MCF 10A (cell line): ENCODE measurements at places on chromosomes 16 and 17. TPM values are rescaled to one million over a fixed set of nuclear protein-coding genes. Genes with fewer than 3 reads are reported as not detected.

The CDRT15L2 gene
- total RNA-seq = not detected in 2 replicates

The CDK3 gene
- 5.3 and 5.7 TPM in 2 replicates for total RNA-seq

The SSH2 gene
- 19.3 and 21.9 TPM in 2 replicates for total RNA-seq

The MRPL10 gene
- 43.2 and 49.3 TPM in 2 replicates for total RNA-seq

The KRT20 gene
- total RNA-seq = not detected in 2 replicates

- H3K36me3 ChIP-seq = peaks cover 6% of the 10 kb centered on the region
- no peaks in the 10 kb centered on the region for H3K27me3 ChIP-seq
- H3K4me1 ChIP-seq = peaks cover 21% of the 10 kb centered on the region
- no peak overlapping the region for H3K4me3 ChIP-seq
- no peak overlapping the region for H3K27ac ChIP-seq
Observed at GRCh38 chr17:36597226-36597625, 4.2 kb upstream of the MRM1 start.

DNA sequence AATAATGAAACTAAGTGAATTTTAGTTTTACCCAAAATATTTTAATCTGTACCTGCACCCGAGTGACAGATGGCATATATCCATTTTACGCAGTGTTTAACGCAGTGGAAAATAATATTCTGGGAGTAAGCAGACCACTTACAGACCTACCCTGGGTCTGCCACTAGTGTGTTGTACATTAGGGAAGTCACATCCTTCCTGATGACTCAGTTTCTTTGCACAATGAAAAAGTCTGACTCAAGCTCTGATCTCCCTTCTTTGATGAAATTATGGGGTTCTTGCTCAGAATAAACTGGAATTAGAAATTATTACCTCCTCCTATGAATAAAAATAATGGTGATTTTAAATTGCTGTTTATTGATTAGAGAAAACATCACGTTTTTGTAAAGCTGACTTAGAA lies 123.2 kb upstream of the AXIN2 start:
- H3K27ac ChIP-seq = no peak overlapping the region
- no peaks in the 10 kb centered on the region for H3K36me3 ChIP-seq
- H3K4me3 ChIP-seq = no peak overlapping the region
- H3K4me1 ChIP-seq = peaks cover 5% of the 10 kb centered on the region
- DNase-seq = peak; percentile 14
- no peaks in the 10 kb centered on the region for H3K27me3 ChIP-seq

- H3K4me3 ChIP-seq = no peak overlapping the region
- no peak overlapping the region for H3K27ac ChIP-seq
- H3K36me3 ChIP-seq = peaks cover 4% of the 10 kb centered on the region
- peaks cover 11% of the 10 kb centered on the region for H3K27me3 ChIP-seq
- no peak for DNase-seq
Observed at GRCh38 chr17:246851-247421, 65.5 kb upstream of the DOC2B start.

- H3K4me3 ChIP-seq = no peak overlapping the region
- H3K27ac ChIP-seq = peak overlapping the region; percentile 75
- DNase-seq = no peak
- peaks cover 18% of the 10 kb centered on the region for H3K4me1 ChIP-seq
- no peaks in the 10 kb centered on the region for H3K36me3 ChIP-seq
Observed at GRCh38 chr17:53896047-53896446, 73.3 kb downstream of the KIF2B start.

DNA sequence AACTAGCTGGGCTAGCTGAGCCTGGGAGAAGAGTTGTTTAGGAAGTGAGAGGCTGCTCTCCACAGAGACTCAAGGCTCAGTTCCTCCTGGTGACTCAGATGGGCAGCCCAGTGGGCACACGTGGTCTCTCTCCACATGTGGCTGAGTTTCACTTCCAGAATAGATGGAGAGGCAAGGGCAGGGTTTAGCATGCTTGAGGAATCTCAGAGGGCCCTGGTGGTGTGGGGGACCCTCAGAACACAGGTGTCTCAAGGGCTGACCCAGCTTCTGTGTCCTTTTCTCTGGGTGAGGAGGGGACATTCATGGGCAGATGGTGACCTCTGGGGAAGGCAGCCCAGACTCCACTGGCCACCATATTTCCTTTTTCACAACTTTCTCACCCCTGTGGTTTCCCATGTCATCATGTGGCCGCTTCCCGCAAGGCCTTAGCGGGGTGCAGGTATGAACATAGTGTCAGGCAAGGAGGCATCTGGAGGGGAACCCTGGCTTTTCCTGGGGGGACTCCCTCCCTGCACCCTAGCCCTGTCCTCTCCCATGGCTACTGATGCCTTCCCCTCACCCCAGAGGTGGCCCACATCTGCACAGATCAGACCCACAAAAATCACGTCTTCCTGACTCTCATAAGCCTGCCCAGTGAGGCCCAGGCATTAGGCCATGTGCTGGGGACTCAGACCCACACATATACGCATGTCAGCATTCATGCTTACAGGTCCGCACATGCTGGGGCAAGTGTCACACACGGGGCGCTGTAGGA lies 3.3 kb downstream of the GRN start:
- peak overlapping the region; percentile 24 for H3K27ac ChIP-seq
- H3K4me1 ChIP-seq = peaks cover 12% of the 10 kb centered on the region

- no peak overlapping the region for H3K27ac ChIP-seq
- no peaks in the 10 kb centered on the region for H3K36me3 ChIP-seq
- peaks cover 10% of the 10 kb centered on the region for H3K27me3 ChIP-seq
Observed at GRCh38 chr17:36943250-36944191, 5.2 kb upstream of the AATF start.

GRCh38 chr17:75695830-75696271 lies 25.4 kb upstream of the ITGB4 start:
- DNase-seq = no peak
- no peaks in the 10 kb centered on the region for H3K27me3 ChIP-seq
- peaks cover 64% of the 10 kb centered on the region for H3K36me3 ChIP-seq
- peaks cover 74% of the 10 kb centered on the region for H3K4me1 ChIP-seq

- H3K4me3 ChIP-seq = no peak overlapping the region
- peaks cover 4% of the 10 kb centered on the region for H3K4me1 ChIP-seq
- H3K27ac ChIP-seq = no peak overlapping the region
- H3K27me3 ChIP-seq = no peaks in the 10 kb centered on the region
- DNase-seq = peak; percentile 51
Observed at GRCh38 chr17:7897773-7898172, 9.2 kb downstream of the CHD3 start.

DNA sequence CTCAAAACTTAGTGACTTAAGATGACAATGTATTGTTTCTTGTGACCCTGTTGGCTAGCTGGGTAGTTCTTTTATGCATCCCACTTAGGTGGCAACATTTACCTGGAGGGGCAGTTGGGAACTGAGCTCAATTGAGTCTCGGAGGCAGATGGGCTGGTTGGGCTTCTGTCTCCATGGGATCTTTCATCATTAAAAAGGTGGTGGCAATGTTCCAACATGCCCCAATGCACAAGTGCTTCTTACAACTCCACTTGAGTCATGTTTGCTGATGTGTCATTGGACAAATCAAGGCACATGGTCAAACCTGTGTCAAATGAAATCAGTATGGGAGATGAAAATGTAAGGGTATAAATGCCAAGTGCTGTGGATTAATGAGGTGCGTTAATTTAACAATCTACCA lies 11.7 kb upstream of the HS3ST3B1 start:
- no peaks in the 10 kb centered on the region for H3K4me1 ChIP-seq
- DNase-seq = peak; percentile 27
- H3K27me3 ChIP-seq = peaks cover 14% of the 10 kb centered on the region
- no peaks in the 10 kb centered on the region for H3K36me3 ChIP-seq
- no peak overlapping the region for H3K4me3 ChIP-seq

DNA sequence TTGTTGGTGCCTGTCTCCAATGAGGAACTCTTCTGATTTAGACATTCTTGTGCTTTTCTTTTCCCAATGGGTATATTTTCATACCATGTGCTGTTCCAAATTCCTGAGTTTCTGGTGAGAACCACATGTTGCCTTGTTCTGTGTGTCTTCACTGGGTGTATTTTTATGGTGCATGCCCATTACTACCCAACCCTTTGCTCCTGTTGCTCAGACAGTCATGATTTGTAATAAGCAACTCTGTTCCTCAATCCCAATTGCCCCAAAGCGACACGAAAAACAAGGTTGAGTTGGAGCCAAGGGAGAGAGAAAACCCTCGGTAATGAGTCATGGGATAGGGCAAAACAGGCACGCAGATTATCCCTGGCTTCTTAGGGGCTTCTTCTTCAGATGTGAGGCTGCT lies 101.8 kb downstream of the ABCA8 start:
- H3K27me3 ChIP-seq = no peaks in the 10 kb centered on the region
- H3K36me3 ChIP-seq = no peaks in the 10 kb centered on the region
- H3K4me1 ChIP-seq = no peaks in the 10 kb centered on the region
- DNase-seq = peak; percentile 49

DNA sequence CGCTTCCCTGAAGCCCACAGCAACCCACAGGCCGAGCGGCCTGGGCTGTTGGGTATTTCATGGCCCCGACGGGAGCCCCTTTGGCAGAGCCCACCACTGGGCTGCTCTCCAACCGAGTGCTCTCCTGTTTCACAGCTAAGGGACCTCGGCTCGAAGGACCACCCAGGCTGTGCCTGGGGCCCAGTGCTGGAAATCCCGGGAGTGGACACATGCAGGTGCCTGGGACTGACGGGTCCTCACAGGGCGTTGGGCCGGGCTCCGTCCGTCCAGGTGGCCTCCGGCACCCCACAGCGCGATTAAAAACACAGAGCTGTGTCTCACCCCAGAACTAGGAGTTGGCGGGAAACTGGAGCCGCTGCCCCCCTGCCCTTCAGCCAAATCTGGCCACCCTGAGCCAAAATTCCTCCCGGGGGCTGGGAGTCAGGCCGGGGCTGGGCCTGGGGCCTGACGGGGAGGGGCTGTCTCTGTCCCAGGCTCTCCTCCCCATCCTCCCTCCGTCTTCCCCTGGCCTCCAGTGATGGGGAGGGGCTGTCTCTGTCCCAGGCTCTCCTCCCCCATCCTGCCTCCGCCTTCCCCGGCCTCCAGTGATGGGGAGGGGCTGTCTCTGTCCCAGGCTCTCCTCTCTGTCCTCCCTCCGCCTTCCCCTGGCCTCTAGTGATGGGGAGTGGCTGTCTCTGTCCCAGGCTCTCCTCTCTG lies 14.1 kb downstream of the UTS2R start:
- no peak overlapping the region for H3K4me3 ChIP-seq
- peaks cover 23% of the 10 kb centered on the region for H3K27me3 ChIP-seq
- H3K36me3 ChIP-seq = no peaks in the 10 kb centered on the region

DNA sequence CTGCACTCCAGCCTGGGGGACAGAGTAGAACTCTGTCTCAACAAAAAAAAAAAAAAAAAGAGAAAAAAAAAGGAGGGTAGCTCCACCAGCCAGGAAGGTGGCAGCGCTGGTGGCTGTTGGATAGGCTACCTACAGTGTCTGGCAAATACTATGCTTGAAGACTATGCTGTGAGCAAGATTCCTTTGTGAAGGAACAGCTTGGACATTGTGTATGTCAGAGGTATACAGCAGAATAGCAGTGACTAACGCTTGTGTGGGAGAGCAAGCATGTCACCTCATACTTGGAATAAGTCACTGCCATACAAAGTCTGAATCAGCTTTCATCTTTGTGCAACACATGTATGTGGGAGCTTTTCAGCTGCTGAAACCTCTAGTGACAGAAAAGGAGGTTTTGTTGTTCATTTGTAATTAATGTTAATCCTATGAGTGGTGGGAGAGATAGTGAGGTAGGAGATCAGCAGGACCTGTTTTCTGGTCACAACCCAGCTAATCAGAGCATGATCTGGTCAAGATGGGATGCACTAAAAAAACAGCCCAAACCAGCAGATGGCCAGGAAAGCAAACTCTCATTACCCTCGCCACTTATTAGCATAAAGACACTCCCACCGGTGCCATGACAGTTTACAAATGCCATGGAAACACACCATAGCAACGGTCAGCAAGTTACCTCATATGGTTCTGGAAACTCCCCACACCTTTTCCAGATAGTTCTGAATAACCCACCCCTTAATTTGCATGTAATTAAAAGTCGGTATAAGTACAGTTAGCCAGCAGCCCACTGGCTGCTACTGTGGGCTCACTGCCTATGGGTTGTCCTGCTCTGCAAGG lies 6.8 kb upstream of the ITGAD start:
- H3K27me3 ChIP-seq = no peaks in the 10 kb centered on the region
- peaks cover 15% of the 10 kb centered on the region for H3K4me1 ChIP-seq
- H3K4me3 ChIP-seq = peak overlapping the region; percentile 9

- no peaks in the 10 kb centered on the region for H3K4me1 ChIP-seq
- no peak overlapping the region for H3K4me3 ChIP-seq
Observed at GRCh38 chr16:26643519-26643918, 423.2 kb upstream of the C16orf82 start.

DNA sequence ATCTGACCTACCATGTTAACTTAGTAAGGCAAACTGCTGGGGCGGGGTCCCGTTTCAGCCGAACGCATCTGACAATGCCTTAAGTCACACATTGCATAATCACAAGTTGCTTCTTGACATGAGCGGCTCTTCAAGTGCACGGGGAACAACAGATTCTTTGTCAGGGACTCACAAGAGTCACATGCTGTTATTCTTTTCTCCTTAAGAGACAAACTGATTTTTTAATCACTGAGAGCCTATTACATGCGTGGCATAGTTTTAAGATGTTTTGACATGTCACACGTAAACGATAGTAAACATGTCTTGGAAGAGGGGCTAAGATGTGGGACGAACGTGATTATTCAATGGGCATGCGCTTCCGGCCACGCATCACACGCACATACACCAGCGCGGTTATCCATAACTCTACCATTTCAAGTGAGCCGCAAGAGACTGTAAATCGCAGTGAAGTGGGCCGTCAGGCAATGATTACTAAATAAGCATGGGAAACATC lies 63.4 kb downstream of the ADCY9 start:
- peak; percentile 61 for DNase-seq
- H3K36me3 ChIP-seq = no peaks in the 10 kb centered on the region
- peak overlapping the region; percentile 40 for H3K27ac ChIP-seq
- peaks cover 31% of the 10 kb centered on the region for H3K4me1 ChIP-seq

- H3K27ac ChIP-seq = no peak overlapping the region
- no peaks in the 10 kb centered on the region for H3K36me3 ChIP-seq
- H3K4me1 ChIP-seq = no peaks in the 10 kb centered on the region
Observed at GRCh38 chr16:89074803-89075688, 18.6 kb upstream of the ACSF3 start.

DNA sequence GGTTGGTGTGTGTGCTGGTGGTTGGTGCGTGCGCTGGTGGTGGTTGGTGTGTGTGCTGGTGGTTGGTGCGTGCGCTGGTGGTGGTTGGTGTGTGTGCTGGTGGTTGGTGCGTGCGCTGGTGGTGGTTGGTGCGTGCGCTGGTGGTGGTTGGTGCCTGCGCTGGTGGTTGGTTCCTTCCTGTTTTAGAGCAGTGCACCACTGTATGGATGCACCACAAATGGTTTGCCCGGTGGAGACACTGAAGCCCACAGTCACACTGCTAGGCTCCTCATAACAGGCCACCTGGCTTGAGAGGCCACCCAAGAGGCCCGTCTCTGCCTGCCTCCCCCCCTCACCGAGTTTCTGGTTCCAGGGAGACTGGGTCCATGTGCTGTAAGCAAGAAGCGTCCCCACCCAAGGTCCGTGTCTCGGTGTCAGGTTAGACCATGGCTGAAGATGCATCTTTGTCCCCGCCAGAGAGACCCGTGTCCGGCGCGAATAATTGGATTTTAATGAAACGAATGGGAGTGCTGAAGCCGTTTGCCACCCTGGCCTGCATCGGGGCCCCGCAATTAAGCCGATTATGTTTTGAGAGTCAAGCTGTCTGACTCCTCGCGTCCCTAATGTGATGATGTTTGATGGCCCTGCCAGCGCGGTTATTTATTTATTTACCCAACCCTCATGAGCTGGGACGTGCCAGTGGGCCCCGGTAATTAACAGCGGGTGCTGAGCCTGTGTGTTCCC lies 161.3 kb upstream of the GSE1 start:
- no peak overlapping the region for H3K4me3 ChIP-seq
